ENCODE measurements at places on chromosomes 2 and 18.

- no peak for DNase-seq
Measured at GRCh38 chr2:23627236-23628009, 242.4 kb downstream of the KLHL29 start.

- no peak for DNase-seq
Measured at GRCh38 chr2:126750506-126750905, 94.5 kb downstream of the GYPC start.

GRCh38 chr18:24782566-24782965, 322.1 kb downstream of the HRH4 start:
- no peak for DNase-seq

GRCh38 chr2:55268288-55268906, 634 bp downstream of the MTIF2 start:
- no peak for DNase-seq

- DNase-seq: no peak
Measured at GRCh38 chr2:195899226-195899625, 169.4 kb downstream of the DNAH7 start.

- no peak for DNase-seq
Measured at GRCh38 chr2:20314562-20315501, 35.8 kb downstream of the PUM2 start.

DNA sequence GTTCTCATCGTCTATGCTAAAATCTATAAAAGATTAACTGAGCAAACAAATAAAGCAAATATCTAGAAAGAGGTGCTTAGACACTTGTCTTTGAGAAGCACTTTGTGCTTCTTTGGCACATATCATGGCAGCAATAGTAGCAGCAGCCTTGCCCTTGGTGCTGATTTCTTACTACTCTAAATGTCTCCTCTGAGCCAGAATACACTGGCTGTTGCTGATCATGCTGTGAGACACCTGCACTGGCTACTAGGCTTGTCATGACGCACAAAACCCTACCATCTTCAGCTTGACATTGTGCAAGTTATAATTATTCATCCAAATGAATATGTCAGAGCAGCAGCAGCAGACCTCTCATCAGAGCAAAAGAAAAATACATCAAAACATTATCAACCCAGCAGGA, 46.7 kb downstream of the FANCL start:
- no peak for DNase-seq

- DNase-seq: no peak
Measured at GRCh38 chr18:79530821-79531220, 135.1 kb downstream of the NFATC1 start.

DNA sequence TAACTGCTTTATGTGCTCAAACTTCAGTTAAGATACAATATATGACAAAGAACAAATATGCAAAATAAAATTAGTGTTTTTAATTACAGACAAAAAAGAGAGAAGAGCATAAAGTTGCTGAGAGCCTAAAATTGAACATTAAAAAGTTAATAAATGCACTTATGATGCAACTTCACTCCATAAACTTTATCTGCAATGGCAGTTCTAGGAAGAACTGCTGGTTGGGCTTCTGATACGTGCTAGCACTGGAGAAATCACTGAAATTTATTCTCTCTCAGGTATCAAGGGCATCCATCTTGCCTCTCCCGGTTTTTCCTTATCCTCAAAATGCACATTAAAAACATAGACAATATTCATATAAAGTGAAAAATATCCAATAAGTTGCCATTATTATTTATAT, 35.7 kb downstream of the MYO3B start:
- DNase-seq: no peak

DNA sequence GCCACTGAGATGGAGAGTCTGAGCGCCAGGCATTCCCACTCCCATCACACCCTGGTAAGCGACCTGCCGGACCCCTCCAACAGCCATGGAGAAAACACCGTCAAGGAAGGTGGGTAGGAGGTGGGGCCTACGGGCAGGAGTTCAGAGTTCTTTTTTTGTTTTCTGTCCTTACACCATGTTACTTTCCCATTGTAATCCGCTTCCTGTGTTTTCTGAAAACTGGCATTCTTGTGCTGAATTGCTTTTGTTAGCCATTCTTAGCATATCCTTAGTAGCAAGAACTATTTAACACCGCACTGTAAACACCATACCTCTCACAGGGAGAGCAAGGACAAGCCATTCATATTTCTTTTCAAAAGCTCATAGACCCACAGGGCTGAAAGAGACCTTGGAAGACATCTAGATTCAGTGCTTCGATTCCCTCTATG, 46.2 kb downstream of the UNC80 start:
- DNase-seq: no peak

- no peak for DNase-seq
Measured at GRCh38 chr2:234313558-234313957, 183.3 kb downstream of the ARL4C start.

GRCh38 chr18:54240629-54241107, 16.2 kb upstream of the MBD2 start:
- DNase-seq: no peak

- DNase-seq: no peak
Measured at GRCh38 chr18:70385474-70385873, 96.6 kb downstream of the SOCS6 start.

DNA sequence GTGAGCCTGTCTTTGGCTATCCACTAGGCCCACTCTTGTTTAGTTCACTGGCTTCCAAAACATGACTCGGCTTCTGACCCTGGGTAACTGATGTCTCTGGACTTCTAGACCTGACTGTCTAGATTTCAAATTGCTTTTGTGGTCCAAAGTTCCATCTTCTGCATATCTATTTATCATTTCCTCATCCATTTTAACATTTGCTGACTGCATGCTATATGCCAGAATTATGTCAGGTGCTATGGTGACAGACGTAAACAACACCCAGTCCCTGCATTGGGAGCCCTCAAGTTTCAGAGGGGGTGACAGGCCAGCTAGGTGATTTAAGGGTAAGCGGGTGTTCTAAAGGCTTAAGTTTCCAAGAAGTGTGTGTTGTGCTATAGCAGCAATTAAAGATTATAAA, 140.9 kb downstream of the PIEZO2 start:
- DNase-seq: no peak

DNA sequence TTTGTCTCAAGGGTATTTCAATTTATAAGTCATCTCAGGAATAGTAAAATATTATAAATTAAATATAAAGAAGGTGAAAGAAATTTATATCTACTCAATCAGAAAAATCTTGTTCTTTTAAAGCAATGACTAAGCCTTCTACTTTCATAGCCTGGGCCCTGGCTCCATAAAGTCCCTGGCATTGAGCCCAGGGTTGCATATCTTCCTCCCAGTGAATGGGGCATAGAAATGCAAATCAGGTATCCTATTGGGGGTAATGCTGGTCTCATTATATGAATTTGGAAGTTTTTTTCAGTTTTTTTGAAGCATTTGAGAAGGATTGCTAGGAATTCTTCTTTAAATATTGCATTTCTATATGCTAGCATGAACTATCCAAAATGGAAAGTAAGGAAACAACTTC, 73.9 kb upstream of the MC2R start:
- no peak for DNase-seq

- DNase-seq: no peak
Measured at GRCh38 chr2:150742094-150742493, 254.6 kb upstream of the RND3 start.

- DNase-seq: no peak
Measured at GRCh38 chr2:226943862-226944620, 108.2 kb downstream of the RHBDD1 start.

- no peak for DNase-seq
Measured at GRCh38 chr2:45984896-45985473, 312.2 kb upstream of the EPAS1 start.

DNA sequence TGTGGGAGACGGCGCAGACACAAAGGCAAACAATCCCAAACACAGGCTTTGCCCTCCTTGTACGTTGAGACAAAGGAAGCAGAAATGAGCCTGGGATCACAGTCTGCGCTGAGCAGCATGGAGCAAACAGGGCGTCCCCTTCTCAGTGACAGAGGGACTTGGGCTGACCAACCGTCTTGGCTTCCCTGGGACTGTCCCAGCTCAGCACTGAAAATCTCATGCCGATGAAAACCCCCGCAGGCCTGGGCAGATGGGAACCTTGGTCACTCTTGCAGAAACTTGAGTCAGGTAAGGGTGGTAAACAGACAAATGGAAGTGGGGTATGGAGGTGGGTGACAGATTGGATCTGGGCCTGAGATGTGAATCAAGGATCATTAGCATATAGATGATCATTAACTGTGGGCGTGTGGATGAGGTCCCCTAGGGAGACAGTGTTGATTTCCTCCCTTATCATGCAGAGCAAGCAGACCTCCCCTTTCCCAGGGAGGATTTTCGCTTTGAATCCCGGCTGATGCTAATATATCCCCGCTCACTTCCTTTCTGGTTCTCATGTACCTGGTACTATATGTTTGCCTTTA, 19.1 kb upstream of the SH3BP4 start:
- DNase-seq: no peak

- DNase-seq: peak; percentile 70
Measured at GRCh38 chr2:127149384-127149783, 42.4 kb upstream of the BIN1 start.
